GM13976 (cell line): ENCODE measurements at places on chromosomes 2 and 18.
A peak's percentile ranks its signal among the peaks of the same experiment; 100 is the strongest.

- no peak for DNase-seq
These were observed 80.9 kb downstream of the PPP1R1C start for GRCh38 chr2:182066400-182067087.

GRCh38 chr2:178550352-178550751, 70.1 kb downstream of the PLEKHA3 start:
- DNase-seq, result peak; percentile 6

DNA sequence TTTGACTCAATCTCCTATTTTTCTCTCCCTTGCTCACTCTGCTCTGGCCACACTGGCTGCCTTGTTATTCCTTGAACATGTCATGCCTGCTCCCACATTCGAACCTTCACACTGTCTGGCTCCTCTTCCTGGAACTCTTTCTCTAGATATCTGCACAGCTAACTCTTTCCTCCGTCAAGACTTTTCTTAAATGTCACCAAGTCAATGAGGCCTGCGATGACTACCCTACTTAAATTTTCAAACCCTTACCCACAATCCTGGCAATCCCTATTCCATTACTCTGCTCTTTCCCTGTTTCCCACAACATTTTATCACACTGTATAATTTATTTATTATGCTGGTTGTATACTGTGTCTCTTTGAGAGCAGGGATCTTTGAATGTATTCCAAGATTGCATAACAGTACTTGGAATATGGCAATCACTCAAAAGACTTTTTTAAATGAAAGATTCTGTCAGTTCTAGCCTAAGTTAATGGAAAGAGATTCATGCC, 206.2 kb downstream of the SRBD1 start:
- DNase-seq, result no peak

DNA sequence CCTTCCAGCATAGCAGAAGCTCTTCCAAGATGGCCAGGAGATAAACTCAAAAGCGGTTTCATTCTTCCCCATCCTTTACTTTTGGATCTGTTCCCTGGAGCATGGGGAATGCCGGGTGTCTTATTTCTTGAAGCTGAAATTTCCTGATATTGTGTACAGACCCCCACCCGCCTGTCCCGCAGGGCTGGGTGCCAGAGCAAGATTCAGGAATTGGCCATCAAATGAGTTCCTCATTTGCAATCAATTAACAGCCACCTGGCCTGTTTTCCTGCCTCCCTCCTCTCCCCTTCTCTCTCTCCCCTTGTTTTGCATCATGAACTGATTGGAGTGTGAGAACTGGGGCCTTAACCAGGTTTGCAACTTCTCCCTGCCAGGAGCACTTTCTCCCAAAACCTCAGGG, 202.1 kb downstream of the SH3RF3 start:
- DNase-seq, result no peak

DNA sequence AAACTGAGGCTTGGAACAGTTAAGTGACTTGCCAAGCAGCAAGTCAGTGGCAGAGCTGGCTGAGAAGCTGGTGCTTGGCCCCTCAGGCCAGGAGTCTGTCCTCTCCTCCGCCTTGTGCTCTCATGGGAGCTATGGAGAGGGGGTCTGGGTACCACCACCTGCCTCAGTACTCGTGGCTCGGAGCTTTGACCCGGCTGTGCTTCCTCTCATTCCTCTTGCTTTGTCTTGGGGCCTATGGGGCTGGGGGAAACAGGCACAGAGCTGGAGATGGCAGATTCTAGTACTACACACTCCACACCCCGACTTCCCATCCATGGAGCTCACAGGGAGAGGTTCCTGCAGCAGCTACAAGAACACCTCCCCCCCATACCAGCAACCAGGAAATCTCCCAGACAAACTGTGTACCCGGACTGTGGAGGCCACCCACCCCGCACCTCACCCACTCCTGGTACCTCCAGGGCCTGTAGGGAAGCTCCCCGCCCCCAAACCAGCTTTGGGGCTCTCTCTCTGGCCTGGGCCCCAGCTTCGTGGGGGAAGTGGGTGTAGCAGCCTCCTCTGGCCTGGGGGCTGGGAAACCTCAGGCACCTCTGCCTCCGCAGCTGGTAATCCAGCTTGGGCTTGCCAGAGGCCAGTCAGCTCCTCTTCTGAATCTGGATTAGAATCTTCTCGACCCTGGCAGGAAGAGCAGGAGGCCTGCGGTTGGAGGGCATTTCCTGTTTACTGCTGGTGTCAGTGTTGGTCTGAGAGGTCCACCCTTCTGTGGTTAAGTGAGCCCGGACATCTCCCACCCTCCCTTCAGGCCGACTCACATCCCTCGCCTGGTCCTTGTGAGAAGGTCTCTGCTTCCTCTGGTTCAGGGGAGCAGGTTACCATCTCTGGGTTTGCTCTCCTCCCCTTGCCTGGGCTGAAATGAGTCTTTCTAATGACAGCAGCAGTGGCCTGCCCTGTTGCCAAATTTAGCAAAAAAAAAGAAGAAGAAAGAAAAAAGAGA, 22.3 kb upstream of the RHOB start:
- DNase-seq, result peak; percentile 68
